Bone marrow (tissue), 2 donors: ENCODE measurements at places on chromosomes 6 and 20.

GRCh38 chr6:81612136-81612535 lies 140.3 kb downstream of the TENT5A start:
- DNase-seq: no peak

- DNase-seq: no peak
Observed at GRCh38 chr6:4366635-4367395, 231.4 kb upstream of the ECI2 start.

DNA sequence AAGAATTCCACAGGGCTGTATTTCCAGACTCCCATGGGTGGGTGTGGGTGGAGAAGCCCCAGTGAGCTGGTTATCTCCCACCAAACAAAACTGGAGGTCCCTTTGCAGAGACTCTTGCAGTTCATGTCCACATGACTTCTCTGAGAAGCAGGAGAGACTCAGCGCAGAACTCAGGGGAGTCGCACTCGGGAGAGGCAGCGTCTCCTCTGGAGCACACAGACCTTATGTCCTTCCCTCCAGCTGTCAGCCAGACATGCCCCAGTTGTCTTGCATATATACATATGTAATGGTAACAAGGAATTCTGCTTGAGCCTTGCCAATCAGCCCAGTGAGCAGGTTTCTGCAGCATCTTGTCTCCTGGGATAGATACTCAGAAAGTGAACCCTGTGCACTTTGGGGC lies 23.8 kb downstream of the MYT1 start:
- DNase-seq: no peak

- DNase-seq: no peak
Observed at GRCh38 chr6:151709329-151709728, 98.2 kb upstream of the ESR1 start.

DNA sequence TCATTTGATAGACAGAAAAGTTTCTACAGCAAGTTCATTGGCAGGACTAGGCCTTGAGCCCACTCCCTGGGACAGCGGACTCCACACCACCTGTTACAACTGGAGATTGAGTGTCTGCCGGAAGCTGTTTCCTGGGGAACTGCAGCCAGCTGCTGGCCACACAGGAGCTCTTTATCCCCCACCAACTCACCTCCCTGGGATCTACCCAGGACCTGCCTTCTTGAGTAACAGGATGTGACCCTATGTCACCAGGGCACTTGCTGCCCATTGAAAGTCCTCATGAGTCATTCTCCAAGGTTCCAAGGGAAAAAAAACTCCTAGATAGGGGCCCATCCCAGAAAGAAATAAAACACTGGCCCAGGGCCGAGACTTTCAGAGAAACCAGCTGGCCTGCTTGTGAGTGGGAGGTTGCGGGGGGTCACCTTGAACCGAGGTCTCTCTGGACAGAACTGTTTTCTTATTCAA lies 37.4 kb upstream of the SLC9A8 start:
- no peak for DNase-seq

DNA sequence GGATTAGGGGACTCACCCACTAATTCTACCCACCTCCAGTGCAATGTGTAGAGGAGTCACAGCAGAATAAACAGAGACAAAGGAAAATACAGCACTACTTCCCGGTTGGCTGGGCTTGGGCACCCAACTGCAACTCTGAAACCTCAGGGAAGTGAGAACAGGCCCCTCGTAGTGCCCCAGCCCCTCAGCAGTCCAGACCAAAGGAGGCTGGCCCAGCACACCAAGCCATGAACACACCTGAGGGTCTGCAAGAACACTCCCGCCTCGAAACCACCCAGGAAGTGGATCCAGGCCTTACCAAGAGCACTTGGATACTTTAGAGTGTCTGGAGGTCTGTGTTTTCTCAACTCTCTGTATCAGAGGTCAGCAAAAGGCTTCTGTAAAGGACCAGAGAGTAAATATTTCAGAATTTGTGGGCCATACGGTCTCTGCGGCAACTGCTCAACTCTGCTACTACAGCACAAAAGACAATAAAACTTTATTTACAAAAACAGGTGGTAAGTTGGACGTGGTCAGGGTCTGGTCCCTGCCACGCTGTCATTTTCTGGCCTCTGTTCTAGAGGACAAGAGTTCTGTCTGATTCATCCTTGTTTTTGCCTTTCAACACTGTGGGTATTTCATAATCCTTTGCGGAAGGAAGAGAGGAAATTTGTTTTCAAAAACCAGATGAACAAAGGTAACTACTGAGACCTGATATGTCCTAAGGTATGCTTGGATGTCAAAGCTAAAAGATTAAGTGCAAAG lies 154.6 kb downstream of the PTPRT start:
- no peak for DNase-seq

DNA sequence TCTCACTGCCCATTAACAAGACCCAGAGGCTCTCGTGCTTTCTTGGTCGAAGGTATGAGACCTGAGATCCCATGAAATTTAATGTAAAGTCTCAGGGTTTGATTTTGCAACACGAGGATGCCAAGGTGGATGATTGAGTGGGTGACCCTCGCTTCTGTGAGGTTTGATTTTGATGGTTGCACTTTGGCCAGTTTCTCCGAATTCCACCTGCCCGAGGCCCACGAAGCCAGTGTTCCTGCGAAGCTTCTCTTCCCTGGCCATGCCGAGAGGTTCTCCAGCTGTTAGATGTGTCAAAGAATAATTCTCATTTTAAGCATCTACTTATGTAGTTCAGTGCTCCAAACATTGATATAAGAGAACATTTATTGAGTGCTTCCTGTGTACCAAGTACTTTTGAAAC lies at the start of gene KIF25:
Gene KIF25, plus strand, starts transcription at position 30 of the 400 bp plus-strand sequence. CDS start 31,915 bp downstream, outside the sequence.
- no peak for DNase-seq

DNA sequence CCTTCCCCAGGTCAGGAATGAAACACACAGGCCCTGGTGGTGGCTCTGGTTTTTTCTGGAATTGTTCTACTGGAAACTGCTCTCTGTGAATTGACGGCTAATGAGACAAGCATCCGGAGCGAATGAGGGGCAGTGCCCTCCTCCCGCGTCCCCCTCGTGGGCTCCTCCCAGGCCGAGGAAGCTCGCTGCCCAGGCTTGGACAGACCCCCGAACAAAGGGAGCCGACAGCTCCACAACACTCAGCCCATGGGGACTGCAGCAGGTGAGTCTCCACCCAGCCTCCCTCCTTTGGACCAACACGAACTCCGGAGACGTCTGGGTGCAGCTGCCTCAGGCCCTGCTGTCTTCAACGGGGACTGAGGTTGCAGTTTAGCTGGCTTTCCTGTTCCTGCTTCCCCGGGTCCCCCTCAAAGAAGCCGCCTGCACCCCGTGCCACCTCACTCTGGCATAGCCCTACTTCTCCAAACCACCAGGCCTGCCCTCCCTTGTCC lies 31.3 kb upstream of the AFDN start:
- no peak for DNase-seq
